Activated CD4-positive, alpha-beta T cell treated with anti-CD3 and anti-CD28 coated beads for 1 hour (primary cell): ENCODE measurements at places on chromosomes 7 and 10.

DNA sequence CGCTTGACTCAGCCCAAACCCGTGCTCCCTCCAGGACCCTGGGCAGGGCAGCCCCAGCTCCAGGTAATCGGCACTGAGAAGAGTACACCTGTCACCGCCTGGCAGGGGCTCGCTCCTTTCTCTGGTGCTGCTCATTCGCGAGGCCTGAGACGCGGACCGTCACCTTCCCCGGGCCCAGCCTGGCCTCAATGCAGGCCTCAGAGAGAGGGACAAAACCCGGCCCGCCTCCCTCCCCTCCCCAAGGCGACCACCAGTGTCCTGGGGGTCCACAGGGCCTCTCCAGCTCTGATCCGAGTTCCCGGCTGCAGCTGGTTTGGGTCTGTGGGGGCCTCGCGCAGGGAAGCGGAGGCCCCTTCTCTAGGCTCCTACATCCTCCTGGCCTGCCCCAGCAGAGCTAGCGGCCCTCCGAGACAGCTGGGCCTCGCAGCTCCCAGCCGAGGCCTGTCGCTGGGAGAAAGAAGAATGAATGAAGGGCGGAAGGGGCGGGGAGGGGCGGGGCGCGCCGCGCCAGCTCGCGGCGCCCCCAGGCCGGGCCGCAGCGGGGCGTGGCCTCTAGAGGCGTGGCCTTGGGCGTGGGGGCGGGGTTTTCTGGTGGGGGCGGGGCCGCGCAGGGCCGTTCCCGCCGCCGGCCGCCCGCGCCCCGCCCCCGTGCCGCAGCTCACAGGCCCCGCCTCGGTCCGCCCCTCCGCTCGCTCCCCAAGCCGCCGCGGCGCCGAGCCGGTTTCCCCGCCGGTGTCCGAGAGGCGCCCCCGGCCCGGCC is at the start of gene LIMK1:
Gene LIMK1, plus strand, starts transcription at position 688 of the 760 bp plus-strand sequence. CDS start 187 bp downstream, outside the sequence.
- peak; percentile 73 for DNase-seq

DNA sequence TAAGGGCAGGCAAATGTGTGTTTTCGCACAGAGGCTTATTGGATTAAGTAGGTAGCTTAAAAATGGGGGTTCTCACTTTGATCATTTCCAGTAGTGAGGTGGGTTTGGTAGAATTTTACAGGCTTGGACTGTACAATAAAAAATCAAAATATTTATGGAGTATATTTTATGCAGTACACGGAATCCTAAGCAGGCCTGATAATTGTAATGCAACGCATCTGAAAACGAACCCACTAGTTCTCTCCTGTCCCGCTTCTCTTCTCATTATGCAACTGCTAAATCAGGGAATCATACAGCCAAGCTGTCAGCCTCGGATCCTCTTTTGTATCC is 377 bp upstream of the POLR1F start:
- no peak for DNase-seq

DNA sequence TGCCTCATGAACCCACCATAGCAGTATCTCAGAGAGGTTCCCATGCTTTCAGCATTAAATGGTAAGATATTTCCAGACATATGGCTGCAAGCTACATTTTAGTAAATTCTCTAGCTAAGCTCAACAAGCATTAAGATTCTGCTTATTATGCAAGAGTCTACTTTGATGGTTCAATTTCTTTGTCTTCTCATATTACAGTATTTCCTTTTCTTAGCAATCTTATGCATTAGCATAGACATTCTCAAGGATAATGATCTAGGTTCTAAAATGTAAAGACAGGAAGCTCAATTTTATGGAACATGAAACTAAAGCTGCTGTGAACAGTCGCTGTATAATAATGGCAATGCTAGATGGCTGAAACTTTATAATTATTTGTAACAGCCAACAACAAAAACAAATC is 39.2 kb downstream of the MEOX2 start:
- no peak for DNase-seq

GRCh38 chr7:142010952-142011548 is 15.4 kb downstream of the MGAM start:
- DNase-seq: no peak

- DNase-seq: no peak
Measured at GRCh38 chr10:33335801-33336581, 1.5 kb upstream of the NRP1 start.

- DNase-seq: no peak
Measured at GRCh38 chr10:21432266-21432665, 93.2 kb downstream of the SKIDA1 start.

DNA sequence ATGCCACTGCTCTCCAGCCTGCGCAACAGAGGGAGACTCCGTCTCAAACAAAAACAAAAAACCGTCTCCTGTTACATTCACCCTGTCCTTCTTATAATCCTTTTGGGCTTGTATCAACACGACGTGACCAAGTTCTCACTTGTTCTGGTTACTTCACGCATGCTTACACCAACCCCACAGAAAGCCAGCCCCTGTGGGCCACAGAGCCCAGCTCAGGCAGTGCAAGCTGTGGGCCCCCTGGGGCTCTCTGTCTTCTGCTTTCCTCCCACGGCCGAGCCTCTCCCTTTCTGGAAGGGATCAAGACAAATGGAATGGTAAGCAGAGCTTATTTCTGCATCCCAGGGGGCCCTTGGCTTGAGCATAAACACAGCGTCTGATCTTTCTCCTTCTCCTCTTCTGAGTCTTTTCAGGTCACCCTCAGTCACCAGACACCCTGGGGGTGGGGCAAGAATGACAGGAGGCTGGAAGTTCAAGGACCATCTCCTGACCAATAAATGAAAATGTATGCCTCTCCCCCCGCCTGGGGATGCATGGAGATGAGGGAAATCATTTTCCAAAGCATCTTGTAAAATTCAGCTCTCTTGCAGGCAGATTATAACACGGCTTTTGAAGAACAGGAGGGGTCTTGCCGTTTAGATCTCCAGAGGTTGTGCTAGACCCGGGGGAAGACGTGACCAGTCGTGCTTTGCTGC is 19.0 kb upstream of the TRIM56 start:
- DNase-seq: no peak

GRCh38 chr10:63633677-63634487 is 112.7 kb downstream of the REEP3 start:
- no peak for DNase-seq

DNA sequence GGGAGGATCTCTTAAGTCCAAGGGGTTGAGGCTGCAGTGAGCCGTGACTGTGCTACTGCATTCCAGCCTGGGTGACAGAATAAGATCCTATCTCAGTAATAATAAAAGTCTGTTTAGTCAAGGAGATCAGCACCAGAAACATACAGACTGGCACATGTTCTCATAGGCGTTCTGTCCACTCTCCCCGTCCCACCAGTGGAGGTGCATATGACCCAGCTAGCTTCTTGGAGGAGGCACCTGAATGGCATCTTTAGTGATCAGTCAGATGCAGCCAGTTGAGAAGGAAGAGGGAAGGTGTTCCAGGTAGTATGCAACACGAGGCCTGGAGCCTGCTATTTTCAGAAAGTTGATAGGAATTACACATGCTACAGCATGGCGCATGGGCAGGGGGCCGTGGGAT is 45.3 kb upstream of the SVIL start:
- DNase-seq: no peak

DNA sequence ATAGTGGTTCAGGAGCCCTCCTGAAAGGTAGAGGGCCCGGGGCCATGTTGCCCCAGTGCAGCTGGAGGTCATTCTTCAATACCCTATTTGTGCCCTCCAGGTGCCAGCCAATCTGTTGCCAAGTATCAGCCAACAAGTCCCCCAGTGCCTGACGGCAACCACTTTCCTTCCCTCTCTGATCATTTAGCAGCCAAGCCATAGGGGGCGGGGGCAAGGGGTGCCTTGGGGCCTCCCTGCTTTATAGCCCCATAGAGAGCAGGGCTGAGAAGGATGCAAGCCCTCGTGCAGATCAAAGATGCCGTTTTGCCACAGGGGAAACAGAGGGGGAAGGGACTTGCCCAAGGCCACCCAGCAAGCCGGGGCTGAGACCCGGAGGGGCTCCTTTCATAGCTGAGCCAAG is 149.0 kb upstream of the CHST15 start:
- DNase-seq: no peak

DNA sequence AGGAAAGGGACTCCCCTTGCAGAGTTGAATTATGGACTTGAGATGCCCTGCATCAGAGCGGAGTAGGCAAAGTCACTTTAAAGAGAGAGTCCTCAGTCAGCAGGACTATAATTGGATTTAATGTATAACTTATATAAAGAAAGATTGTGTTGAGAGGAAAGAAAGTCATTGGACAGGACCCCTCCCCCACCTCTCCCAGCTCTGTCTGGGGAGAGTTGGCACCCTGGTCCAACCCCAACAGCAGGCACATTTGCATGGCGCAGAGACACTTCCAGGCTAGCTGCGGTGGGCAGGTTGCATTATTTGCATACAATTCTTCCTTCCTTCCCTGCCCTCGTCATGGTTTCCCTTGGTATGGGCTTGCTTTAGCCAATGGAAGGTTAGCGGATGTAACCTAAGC is 46.1 kb upstream of the NPTX2 start:
- DNase-seq: no peak
